ENCODE measurements at places on chromosomes 4 and X.

DNA sequence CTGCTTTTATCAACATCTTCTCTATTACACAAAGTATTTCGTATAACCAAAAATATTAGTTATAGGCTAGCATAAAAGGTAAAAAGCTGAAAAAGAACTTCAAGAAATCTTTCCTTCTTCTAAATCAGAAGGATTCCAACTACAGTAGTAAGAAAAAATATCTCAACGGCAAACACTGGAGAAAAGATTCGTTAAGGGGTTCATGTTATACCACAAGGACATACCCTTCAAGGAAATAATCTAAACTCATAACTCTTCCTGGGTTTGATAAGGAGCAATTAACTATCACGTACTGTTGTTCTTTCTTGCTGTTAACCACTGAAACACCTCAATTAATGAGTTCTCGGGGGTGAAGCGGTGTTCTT is 1.5 kb downstream of the SMIM14 start:
- DNase-seq: no peak

DNA sequence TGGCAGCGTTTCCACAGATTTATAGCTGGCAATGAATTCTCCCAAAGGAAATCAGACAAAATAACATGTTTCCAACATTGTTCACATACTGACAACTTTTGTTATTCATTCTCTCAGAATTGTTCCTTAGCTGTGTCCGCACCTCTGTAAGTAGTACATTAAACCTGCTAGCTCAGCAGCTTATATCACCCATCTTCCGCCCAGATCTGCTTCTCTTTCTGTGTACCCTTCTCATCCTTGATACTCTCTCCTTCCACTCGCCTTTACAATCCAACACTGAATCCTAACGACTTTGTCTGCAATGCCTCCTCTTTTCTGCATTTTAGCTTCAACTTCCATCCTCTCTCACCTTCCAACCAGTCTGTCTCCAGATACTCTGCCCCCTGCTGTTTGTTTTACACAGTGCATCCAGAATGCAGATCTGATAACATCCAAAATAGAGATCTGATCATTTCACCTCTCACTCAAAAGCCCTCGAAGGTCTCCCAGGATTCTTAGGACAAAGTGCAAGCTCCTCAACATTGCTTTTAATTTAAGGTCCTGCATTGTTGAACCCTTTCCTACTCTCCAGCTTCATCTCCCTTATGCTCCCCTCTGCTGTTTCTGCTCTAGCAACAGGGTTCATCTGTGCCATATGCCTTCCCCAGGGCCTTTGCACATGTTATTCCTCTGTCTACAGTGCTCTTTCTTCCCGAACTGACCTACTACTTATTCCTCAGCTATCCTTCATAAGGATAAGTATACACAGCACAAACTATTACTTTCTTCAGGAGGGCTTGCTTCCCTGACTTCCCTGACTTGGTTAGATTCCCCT is 67.3 kb upstream of the VBP1 start:
- peak; percentile 38 for DNase-seq

DNA sequence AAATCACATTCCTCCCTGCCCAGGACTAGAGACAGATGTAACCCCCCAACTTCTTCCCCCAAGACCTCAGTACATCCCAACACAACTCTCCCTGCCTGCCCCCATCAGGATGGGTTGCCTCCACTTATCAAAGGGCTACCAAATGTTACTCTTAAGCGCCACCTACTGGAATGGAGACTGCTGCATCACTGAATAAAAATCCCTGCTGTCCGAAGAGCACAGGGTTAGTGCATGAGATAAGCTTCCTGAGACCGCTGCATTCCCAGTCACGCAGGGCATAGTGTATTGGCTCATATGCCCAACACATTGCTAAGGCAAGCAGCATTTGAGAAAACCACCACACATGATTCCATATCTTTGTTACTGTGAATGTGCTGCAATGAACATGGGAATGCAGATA is 544.5 kb downstream of the PPP4R3C start:
- DNase-seq: no peak

DNA sequence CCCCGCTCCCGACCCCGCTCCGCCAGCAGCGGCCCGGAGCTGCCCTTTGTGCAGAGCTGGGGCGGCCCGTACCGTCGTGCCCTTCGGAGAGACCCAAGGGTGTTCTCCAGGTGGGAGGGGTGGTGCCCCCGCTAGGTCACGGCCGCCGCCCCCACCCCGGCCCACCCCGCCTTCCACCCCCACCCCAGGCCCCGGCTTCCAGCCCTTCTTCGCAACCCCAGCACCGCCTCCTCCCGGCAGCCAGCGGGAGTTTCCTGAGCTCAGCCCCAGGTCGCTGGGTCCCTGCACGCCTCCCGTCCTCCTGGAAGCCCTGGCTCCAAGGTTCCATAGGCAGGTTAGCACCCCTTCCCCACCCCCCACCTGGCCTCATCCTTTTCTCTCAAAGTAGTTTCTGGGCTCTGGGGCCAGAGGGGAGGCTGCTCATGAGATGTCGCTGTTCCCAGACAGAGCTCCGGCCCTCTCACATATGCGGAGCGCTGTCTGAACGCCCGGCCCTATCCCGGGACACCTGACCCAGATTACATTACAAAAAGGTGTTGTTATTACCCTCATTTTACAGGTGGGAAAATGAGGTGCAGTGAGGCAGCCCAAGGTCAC is 25.2 kb upstream of the FGFR3 start:
- no peak for DNase-seq

DNA sequence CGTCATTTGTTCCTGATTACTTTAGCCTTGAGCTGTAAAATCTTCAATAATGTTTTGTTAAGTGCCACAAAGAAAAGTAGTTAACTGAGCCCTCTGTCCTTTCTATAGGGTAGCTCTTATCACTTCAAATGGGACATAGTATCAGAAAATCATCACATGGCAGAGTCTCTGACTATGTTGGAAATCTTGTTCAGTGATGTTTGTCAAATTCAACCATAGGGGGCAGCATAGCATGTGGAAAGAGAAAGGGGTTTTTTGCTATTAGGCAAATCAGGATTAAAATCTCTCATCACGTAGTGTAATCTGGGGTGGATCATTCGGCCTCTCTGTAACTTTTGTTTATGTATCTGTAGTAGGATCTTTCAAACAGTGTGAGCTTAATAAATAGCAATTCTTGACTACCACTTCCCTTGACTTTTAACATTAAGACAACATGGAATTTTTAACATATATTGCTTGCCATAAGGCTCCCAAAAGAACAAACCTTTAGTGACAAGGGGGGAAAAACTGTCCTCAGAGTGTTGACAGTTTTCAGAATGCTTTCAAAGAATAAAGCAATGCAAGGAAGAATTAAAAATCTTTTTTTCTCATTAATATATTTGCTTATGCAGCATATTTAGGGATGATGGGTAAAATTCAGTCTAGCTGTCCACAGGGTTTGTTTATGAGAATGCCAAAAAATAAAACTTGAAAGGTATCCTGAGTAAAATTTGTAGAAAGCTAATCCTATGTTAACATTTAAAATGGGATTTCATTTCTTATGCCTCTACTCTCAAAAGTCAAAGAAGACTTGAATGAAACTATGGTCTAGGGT is 127.2 kb downstream of the FBXW7 start:
- DNase-seq: peak; percentile 28

GRCh38 chr4:78520808-78521226 is 30.8 kb upstream of the ANXA3 start:
- DNase-seq: no peak

DNA sequence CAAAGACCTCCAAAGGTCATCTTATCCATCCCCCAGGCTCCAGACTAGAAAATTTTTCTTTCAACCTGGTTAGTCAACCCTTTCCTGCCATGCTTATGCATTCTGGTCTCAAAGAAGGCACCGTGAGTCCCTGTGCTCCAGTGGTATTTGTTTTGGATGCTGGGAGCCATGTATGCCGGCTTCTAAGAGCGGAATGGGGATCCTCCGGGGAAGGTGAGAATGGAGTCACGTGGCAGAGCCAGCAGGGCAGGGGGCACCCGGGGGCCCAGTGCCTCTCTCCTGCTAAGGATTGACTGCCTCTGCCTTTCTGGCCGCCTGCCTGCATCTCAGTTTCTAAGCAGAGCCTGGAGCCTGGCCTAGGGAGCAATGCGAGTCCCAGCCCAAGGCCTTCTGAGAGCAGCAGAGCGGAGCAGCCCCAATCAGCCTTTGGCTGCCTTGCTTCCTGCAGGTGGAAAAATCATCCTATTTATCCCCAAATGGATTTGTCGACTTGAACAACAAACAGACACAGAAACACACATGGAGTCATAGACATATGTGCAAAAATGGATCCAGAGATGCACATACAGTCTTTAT is 141.0 kb downstream of the PJA1 start:
- DNase-seq: no peak

All from naive thymus-derived CD4-positive, alpha-beta T cell (primary cell).